ENCODE measurements at places on chromosomes 6 and 20.

GRCh38 chr6:132972971-132973370, 158.6 kb downstream of the RPS12 start:
- peak; percentile 54 for DNase-seq

GRCh38 chr6:41596096-41596685, 42.1 kb upstream of the MDFI start:
- DNase-seq: no peak

- no peak for DNase-seq
These were observed 40.0 kb downstream of the SLC22A1 start for GRCh38 chr6:160161647-160161986.

- DNase-seq: no peak
These were observed 103.1 kb upstream of the ENPP5 start for GRCh38 chr6:46273911-46274310.

GRCh38 chr6:127952831-127953230, 52.0 kb upstream of the THEMIS start:
- DNase-seq: no peak

DNA sequence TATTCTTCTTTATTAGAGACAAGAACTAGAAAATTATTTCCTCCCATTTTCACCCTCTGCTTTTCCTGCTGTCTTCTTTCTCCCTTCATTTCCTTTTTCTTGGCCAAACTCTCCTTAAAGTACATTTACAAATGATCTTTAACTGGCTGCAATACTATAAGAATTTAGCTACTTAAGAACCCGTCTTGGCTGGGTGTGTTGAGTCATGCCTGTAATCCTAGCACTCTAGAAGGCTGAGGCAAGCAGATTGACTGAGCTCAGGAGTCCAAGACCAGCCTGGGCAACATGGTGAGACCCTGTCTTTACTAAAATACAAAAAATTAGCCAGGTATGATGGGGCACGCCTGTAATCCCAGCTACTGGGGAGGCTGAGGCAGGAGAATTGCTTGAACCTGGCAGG, 39.3 kb upstream of the SRPK1 start:
- no peak for DNase-seq

DNA sequence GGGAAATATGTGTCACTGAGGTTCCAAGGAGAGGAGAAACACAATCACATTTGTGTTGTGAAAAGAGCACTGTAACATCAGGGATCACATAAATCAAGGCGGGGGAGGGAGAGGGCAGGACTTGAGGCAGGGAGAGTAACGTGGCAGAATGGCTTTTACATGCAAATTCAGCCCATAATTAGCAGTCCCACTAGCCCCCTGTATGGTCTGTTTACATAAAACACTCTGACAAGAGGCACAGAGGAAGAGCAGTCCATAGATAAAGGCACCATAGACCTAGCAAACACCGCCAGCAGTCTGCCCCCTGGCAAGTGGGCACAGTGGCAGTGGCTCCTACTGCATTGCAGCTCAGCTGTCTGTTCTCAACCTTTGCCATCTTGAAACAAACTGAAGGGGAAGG, 82.7 kb downstream of the LYRM2 start:
- peak; percentile 45 for DNase-seq

GRCh38 chr6:154390034-154390433, 33.4 kb upstream of the IPCEF1 start:
- DNase-seq: no peak

GRCh38 chr6:122372647-122373046, 26.8 kb upstream of the HSF2 start:
- DNase-seq: no peak

DNA sequence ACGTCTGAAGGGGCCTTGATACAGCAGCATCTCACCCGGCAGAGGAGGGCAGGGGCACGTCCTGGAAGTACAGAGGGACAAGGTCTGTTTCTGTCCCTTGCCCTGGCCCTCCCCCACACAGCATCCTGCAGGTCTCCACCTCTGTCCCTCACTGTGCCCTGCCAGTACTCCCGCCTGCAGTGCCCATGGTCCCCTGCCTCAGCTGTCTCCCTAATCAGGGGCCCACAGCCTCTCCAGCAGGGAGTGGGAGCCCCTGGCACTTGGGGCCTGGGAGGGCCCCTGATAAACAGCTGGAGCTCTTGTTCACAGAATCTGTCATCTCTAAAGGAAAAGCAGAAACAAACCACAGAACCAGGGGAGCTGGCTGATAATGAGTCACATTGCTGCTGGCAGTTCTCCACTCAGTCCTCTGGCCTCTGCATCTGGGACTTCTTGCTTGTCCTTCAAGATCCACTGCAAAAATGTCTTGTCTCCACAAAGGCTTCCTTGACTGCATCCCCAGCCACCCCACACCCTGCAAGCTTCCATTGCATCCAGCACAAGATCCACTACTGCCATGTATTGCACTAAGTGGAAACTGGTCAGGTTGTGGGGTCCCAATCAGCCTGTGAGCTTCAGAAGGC, 33.2 kb upstream of the TAF8 start:
- DNase-seq: no peak

- peak; percentile 25 for DNase-seq
These were observed 5.6 kb downstream of the BRD2 start for GRCh38 chr6:32974016-32974333.

- DNase-seq: peak; percentile 99
These were observed 155.5 kb downstream of the PRL start for GRCh38 chr6:22141241-22141745.

DNA sequence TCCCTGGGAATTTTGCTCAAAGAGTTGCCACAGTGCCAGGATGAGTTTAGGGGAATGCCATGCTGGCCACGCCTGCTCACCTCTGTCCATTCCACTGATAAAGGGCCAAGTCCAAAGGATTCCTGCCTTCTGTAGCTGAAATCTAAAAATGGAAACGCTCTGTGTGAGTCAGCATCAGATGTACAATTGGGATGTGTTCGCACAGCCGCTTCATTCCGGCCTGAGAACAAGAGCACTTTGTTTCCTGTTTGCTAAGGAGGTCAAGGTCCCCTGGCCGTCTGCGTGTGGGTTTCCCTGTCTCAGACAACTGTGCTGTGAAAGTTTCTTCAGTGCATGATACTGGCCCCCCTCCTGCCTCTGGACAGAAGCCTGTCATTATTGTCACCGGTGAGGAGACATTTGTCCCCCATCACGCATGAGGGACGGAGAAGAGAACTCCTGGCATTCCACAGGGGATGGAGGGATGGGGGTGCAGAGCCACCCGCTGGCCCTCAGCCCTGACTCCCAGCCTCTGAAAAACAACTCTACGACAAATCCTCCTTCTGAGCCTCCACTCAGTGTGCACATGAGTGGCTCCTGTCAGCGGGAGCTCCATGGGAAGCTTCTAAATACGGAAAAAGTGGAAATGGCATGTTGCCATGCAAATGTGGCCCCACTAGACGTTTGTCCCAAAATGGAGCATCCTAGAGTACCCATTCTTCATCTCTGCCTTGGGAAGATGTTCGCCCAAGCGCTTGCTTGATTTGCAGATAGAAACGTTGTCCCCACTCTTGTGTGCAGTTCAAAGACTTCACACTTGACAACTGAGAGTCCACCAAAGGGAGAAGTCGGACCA, 143.5 kb upstream of the AFDN start:
- DNase-seq: peak; percentile 21

- DNase-seq: no peak
These were observed 15.5 kb upstream of the BMP7 start for GRCh38 chr20:57281900-57282299.

- no peak for DNase-seq
These were observed 15.1 kb upstream of the PPP1R16B start for GRCh38 chr20:38790200-38791053.

DNA sequence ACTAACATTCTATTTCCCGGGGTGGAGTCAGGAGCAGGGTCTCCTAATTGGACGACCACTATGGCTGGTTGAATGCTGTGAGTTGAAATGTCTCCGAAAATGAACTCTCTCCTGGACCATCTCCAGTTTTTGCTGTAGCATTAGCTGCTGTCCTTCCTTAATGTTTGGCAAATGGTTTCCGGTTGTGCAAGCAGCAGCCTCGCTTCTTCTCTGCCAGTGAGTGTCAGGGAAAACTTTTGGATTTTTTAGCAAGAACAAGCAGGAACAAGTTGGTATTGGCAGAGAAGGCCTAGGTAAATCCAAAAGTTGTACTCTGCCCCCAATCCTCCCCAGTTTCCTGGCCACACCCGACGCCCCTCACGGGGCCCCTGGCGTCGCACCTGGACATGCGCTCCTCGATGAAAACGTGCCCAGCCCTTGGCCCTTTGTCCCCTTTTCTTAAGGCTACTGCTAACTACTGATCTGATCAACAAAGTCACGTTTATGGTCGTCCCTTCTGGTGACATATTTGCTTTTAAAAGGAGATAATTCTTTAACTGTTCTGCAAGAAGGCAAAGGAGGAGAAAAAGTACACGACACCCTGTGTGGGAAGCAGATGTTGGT, 103.2 kb downstream of the ARMC2 start:
- no peak for DNase-seq

- DNase-seq: peak; percentile 33
These were observed 211.3 kb downstream of the ARID1B start for GRCh38 chr6:156988276-156989158.

DNA sequence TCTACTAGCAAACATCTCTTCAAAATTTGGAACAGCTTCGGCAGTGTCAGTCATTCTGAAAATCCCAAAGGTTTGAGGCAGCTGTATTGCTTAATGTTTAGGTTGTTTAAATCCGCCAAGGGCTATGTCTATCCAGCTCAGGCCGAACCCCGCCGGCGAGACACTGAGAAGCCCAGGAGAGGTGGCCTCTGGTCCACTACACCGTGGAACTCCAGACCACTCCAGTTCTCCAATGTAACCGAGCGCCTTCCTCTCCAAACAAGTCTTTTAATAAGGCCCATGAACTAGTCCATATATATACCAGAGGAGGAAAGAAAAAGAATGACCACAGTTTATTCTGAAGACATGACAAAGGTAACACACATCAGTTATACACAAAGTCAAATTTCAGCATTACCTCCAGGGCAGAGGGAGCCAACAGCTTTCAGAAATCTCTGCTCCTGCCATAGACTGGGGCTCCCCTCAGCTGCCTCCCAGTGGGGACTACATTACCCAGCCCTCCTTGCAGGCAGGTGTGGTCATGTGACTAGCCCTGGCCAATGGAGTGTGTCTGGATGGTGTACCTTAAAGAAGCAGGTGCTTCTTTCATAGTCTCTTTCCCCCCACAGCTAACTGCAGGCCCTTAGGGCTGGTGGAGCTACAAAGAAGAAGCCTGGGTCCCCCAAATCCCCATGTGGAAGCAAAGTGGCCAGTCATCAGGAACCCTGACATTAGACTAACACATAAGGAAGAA, at the start of gene RAMACL:
Gene RAMACL, minus strand, starts transcription at position 255 of the 733 bp plus-strand sequence. Its CDS starts 201 bp downstream, at position 54.
- DNase-seq: peak; percentile 12

GRCh38 chr6:157066781-157067491, 256.4 kb downstream of the TMEM242 start:
- DNase-seq: no peak

GRCh38 chr20:38219006-38219950, 41.3 kb downstream of the KIAA1755 start:
- DNase-seq: no peak

GRCh38 chr6:130811932-130812331, 15.3 kb upstream of the SMLR1 start:
- DNase-seq: no peak

GRCh38 chr6:162493917-162494316, 233.6 kb downstream of the PRKN start:
- DNase-seq: no peak

GRCh38 chr20:6768228-6769140, 998 bp downstream of the BMP2 start:
- DNase-seq: peak; percentile 31

DNA sequence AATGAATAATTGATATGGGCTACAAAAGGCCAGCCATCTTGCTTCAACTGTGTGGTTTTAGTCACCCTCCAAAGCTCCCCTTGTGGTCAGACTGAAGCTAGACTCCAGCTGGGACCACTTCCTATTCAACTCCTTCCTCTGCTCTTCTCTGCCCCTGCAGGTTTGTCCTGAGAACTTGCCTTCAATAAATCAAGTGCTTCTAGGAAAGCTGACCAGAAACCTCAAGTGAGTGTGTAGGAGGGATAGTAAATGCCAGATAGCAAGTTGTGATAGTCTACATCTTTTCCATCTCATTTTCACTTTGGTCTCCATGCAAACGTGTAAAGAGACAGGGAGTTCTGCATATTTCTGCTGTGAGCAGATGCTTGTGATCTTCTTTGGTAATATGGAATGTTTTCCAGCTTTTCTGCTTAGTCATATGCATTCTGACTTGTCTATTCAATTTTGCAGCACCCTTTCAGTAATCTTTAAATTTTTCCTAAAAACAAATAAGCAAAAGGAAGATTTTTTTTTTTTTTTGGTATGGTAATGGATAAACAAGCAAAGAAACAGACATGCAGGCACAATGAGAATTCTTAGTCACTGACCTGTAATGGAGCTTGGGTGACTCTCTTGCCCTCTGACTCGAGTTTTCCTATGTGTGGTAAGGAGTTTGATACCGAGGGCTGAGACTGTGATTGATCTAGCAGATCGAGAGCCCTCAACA, 201.3 kb upstream of the BTBD3 start:
- DNase-seq: peak; percentile 74

GRCh38 chr6:134456226-134456625, 138.3 kb upstream of the SGK1 start:
- no peak for DNase-seq

GRCh38 chr6:150486048-150486447, 113.6 kb upstream of the PLEKHG1 start:
- DNase-seq: no peak

- DNase-seq: no peak
These were observed 102.3 kb upstream of the KCNK16 start for GRCh38 chr6:39424831-39425230.

DNA sequence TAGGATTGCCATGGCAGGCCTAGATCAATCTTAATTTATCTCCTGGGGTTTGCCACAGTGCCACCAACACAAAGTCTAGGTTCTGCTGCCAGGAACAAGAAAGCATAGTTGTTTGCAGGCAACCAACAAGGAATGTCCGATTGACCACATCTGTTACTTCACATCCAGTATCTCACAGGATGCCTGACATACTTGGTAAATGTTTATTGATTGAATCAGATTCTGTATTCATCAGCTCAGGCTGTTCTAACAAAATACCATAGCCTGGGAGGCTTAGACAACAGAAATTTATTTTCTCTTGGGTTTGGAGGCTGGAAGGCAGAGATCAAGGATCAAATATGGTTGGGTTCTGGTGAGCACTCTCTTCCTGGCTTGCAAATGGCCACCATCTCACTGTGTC, 26.3 kb upstream of the MC3R start:
- no peak for DNase-seq

- no peak for DNase-seq
These were observed 3.3 kb downstream of the ENTPD6 start for GRCh38 chr20:25198663-25199383.

DNA sequence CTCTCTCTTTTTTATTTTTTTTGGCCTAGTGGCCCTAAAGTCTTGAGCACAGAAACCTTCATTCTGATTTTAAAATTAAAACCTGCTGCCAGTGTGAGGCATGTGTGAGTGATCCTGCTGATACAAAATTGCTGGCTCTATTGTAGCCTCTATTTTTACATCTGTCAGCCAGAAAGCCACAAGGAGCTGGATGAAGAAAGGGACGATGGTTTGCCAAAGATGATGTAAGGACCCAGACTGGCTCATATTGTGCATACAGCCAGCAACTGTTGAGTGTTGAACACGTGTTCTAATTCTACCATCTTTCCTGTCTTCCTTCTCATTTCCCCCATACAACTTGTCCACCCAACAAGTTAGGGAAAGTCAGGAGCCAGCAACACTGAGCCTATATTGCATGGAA, 40.8 kb upstream of the ATXN1 start:
- DNase-seq: no peak
